ENCODE measurements at places on chromosomes 7 and 10.

DNA sequence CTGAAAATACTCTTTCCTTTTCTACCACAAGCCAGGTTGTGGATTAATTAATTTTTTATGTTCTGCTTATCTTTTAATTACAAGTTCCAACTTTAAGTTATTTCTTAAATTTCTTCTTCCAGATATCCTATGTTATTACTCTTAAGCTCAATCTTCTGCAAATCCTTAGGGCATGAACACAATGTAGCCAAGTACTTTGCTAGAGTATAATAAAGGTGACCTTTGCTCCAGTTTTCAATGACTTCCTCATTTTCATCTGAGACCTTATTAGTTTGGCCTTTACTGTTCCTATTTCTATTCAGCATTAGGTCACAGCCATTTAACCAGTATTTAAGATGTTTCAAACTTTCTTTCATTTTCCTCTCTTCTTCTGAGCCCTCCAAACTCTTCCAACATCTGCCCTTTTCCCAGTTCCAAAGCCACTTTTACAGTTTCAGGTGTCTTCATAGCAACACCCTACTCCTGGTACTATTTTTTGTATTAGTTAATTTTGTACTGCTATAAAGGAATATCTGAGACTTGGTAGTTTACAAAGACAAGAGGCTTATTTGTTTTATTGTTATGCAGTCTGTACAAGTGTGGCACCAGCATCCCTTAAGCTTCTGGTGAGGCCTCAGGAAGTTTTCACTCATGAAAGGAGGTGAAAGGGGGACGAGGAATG lies 886.2 kb upstream of the GHITM start:
- no peak for DNase-seq

GRCh38 chr10:119940487-119940886 lies 48.0 kb downstream of the SEC23IP start:
- no peak for DNase-seq

DNA sequence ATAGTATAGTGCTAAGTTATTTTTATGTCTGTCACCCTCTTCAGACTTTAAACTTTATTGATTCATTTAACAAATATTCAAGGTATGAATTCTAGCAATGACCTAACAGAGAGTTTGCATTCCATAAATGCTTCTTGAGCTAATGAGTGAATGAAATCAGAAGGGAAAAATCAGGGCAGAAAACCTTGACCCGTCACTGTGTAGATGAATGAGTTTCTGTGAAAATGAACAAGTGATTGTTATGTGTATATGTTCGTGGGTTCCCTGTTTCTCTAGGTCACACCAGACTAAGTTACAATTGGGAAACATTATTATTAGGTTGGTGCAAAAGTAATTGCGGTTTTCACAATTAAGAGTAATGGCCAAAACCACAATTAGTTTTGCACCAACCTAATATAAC lies 30.1 kb downstream of the APBB1IP start:
- no peak for DNase-seq

- DNase-seq = no peak
Measured at GRCh38 chr10:60955957-60956425, 12.0 kb upstream of the RHOBTB1 start.

- peak; percentile 9 for DNase-seq
Measured at GRCh38 chr7:21642422-21642821, 99.6 kb downstream of the DNAH11 start.

DNA sequence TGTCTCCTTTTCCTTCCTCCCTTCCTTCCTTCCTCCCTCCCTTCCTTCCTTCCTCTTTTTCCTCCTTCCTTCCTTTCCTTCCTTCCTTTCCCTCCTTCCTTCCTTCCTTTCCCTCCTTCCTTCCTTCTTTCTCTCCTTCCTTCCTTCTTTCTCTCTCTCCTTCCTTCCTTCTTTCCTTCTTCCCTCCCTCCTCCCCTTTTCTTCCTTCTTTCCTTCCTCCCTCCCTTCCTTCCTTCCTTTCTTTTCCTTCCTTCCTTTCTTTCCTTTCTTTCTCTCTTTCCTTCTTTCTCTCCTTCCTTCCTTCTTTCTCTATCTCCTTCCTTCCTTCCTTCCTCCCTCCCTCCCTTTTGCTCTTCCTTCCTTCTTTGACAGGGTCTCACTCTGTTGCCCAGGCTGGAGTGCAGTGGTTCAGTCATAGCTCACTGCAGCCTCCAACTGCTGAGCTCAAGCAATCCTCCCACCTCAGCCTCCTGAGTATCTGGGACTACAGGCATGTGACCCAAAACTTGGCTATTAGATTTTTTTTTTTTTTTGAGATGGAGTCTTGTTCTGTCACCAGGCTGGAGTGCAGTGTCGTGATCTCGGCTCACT lies 15.9 kb upstream of the CYTH3 start:
- no peak for DNase-seq

DNA sequence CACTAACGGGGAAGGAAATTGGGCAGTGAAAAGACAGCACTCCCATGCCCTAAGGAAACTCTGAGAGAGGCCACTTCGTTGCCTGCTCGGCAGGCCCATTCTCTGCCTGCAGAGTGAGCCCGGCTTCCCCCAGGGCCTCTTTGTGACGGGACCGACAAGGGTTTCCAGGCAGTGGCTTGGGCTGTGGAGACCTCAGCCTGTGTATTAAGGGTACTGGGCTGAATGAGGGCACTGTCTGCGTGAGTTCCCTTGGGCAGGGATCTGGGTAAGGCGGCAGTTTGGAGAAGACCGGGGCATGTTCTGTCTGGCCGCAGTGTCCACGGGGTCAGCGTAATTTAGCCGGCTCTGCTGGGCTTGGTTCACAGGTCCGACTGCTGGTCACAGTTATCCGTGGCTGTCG lies 237.2 kb downstream of the MGMT start:
- no peak for DNase-seq
